ENCODE measurements at places on chromosomes 6 and 20.

GRCh38 chr6:134451529-134451928 lies 133.6 kb upstream of the SGK1 start:
- DNase-seq: no peak

DNA sequence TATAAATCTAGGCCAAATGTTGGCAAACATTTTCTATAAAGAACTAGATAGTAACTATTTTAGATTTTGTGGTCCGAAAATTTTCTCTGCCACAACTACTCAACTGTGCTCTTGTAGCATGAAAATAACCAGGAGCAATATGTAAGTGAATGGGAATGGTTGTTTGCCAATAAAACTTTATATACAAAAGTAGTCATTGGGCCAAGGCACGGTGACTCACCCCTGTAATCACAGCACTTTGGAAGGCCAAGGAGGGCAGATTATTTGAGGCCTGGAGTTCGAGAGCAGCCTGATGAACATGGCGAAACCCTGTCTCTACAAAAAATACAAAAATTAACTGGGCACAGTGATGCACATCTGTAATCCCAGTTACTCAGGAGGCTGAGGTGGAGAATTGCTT lies 617.1 kb downstream of the EPM2A start:
- no peak for DNase-seq

DNA sequence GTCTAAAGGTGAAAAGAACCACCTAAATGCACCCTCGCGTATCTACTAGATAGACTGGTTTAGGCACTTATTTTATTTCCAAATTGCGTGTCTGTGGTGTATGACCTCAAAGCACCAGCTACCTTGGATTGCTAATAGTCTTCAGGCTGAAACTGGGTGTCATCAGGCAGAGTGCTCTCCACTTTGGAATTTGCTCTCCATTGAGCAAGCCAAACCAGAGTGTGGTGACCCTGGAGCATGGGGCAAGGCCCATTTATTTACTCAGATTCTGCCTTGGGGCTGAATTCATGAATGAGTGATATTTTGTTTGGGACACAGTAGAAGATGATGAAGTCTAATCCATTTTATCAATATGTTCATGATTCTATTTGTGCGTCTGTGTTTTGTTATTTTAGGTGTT lies 812.8 kb upstream of the SLC35B3 start:
- no peak for DNase-seq

DNA sequence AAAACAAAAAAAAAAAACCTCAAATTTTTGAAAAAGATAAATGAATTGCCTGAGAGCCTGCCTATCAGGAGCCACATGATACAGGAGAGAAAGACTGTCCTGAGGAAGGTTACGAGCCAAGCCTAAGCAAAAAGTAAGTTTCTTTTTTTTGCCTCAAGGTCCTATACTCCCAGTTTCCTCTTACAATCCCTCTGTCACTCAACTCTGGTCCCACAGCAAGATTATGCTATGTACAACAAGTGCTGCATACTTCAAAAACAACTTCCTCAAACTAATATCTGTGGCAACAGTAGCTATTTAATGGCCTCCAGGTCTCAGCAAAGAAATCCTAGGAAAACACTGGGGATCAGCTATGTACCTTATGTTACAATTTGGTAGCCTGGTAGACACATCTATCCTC lies 46.8 kb downstream of the PLN start:
- DNase-seq: no peak

DNA sequence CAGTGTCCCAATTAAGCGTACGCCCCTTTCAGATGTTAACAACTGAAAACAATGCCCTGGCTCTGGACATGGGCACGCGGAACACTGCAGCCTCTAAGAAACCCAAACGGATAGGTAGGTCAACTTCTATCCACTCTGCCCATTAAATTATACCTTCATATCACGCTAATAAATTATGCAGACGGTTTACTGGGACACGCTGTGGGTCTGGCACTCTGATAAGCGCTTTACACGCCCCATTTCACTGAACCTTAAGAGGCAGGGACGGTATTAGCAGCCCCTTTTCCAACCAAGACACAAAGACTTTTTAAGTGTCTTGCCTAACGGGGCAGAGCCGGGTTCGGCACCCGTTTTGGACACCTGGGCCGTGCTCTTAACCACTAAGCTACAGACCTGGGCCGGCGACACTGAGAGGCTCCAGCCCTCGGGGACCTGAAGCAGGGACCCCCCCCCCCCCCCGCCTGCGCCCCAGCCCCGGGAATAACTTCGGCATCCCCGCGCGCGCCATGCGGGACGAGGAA lies 744 bp downstream of the STAU1 start:
- no peak for DNase-seq

DNA sequence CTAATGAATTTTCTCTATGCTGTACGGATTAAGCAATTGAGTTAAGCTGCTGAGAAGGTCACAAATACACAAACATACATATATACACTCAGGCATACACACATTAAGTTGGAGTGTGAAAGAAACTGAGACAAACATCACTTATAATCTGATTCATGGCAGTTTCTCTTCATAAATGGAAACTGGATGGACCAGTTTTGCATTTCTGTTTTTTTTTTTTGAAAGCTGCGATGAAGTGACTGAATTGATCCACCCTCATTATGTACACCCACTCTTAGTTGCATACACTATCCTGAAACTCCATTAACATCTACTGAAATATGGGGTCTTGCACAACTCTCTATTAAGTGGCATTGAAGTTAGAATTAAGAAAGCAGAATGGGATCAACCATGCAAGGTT lies 32.9 kb upstream of the TENT5A start:
- DNase-seq: no peak

- no peak for DNase-seq
Measured at GRCh38 chr6:14476793-14477531, 359.4 kb downstream of the CD83 start.

- DNase-seq: no peak
Measured at GRCh38 chr6:3294921-3295871, 36.4 kb downstream of the PSMG4 start.

DNA sequence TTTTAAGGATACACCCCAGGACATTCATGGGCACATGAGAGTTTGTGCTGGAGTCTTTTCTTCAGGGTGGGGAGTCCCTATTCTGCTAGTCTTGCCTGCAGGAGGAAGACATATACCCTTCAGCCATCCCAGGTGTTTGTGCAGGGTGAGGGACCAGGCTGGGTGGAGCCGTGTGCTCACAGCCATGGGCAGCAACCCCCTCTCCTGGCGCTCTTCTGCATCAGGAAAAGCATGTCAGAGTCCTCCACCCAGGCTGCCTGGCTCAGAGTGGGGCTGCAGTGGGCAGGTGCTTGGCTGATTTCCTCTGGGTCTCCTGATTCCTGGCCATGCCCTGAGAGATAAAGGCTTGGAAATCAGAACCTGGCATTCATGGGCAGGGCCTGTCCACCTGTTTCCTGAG lies 22.7 kb upstream of the MLN start:
- DNase-seq: no peak

DNA sequence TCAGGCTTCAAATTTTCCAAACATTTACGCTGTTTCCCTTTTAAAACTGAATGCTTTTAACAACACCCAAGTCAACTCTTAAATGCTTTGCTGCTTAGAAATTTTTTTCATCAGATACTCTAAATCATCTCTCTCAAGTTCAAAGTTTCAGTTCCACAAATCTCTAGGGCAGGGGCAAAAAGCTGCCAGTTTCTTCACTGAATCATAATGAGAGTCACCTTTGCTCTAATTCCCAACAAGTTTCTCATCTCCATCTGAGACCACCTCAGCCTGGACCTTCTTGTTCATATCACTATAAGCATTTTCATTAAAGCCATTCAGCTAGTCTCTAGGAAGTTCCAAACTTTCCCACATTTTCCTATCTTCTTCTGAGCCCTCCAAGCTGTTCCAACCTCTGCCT lies 69.1 kb downstream of the RNF217 start:
- DNase-seq: no peak

DNA sequence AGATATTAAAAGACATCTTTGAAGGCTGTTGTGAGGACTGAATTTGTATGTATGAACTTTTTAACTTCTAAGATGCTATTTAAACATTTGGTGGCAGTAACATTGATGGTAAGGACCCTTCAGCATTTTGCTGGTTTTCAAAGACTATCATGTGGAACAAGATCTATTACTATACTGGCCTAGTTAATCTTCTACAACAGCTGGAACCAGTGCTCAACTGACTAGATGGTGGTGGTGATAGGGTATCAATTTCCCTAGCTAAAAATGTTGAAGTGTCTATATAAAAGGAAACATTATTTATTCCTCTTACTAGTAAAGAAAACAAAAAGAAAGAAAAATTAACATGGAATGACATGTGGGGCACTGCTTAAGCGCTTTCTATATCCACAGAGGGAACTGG lies 195.7 kb downstream of the TASP1 start:
- no peak for DNase-seq

GRCh38 chr6:14035874-14036273 lies 81.7 kb upstream of the CD83 start:
- no peak for DNase-seq

DNA sequence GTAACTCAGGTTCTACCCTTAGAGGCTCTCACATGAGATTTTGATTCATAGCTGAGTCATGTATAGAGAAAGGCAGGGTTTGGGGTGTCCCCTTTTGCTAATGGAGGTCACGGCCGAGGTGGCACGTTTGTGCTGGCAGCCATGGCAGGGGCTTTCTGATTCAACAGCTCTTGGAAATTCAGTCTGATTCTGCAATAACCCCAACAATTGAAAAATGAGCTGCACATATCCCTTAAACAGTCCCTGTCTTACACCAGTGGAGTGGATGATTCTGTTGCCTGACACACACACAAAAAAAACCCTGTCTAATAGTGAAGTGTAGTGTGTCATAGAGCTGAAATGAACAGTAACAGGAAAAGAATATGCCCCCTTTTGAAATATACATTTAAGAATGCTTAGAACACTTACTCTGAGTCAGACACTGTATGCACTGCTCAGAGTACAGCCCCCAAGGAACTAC lies 40.4 kb upstream of the ARG1 start:
- no peak for DNase-seq

- DNase-seq: no peak
Measured at GRCh38 chr6:16639684-16640480, 121.4 kb downstream of the ATXN1 start.

DNA sequence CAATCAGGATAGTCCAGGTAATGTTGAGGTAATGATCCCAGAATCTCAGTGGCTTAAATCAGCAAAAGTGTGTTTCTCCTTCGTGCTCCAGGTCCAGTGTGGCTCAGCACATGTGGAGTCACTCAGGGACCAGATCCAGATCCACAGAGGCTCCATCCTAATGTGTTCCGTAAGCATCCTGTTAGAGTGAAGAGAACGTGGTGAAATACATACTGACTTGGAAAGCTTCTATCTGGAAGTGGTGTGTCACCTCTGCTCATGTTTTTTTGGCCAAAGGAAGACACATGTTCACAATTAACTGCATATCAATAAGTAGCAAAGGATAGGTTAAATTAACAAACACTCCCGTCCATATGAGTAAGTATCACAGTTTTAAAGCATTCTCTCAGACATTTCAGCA lies 26.8 kb upstream of the PREP start:
- no peak for DNase-seq

DNA sequence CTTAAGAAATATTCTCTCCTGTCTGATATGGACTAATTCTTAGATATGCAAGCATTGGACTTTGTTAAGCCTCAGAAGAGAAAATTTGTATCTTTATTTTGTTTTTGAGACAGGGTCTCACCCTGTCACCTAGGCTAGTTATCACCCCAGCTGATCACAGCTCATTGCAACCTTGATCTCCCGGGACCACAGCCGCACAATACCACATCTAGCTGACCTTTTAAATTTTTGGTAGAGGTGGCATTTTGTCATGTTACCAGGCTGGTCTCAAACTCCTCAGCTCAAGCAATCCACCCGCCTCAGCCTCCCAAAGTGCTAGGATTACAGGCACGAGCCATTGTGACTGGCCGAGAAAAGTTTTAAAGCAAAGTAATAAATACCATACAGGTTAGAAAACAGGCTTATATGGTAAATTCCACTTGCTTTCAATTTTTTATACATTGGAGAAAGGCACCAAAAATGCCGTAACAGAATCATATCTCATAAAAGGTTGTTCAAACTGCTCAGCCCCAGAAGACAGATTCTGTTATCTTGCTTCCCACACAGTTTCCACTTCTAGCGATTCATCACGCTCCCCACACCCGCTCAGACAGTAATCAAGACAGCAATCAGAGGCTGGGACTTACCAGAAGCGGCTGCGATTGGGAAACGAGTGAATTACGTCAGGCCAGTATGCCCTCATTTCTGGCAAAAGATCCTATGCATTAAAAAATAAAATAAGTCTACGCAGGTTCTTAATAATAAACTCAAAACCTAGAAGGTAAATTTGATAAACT lies 13.8 kb downstream of the RNASET2 start:
- DNase-seq: no peak

DNA sequence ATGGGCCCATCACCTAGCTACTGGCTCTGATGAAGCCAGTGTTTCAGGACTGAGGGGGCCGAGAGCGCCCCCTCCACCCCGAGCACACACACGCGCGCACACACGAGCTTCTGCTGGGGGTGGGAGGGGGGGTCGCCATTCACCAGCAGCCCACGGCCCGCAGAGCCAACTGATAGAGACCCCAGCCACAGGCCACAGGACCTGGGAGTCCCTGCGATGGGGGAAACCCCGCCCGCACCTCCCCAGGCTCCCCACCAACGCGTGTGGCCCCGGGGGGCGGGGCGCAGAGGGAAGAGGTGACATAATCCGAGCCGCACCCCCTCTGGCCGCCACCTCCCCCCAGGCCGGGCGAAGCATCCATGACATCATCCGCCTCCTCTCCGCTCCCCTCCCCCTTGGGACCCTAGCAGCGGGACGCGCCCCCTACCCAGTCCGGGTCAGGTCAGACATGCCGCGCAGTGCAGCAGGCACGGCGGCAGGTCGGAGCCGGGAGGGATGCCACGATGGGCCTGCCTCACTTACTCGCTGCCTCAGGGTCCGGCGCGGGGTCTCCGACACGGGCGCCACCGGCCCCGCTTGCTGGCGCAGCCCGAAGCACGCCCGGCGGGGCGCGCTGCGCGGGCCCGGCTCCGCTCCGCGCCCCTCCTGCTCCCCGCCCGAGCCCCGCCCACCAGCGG lies at the start of gene LZTS3:
TSS of gene LZTS3 (minus strand) at position 617 of the 677 bp plus-strand sequence. CDS start 6,386 bp downstream, outside the sequence.
- no peak for DNase-seq

- no peak for DNase-seq
Measured at GRCh38 chr20:43492101-43492500, 15.4 kb upstream of the L3MBTL1 start.

DNA sequence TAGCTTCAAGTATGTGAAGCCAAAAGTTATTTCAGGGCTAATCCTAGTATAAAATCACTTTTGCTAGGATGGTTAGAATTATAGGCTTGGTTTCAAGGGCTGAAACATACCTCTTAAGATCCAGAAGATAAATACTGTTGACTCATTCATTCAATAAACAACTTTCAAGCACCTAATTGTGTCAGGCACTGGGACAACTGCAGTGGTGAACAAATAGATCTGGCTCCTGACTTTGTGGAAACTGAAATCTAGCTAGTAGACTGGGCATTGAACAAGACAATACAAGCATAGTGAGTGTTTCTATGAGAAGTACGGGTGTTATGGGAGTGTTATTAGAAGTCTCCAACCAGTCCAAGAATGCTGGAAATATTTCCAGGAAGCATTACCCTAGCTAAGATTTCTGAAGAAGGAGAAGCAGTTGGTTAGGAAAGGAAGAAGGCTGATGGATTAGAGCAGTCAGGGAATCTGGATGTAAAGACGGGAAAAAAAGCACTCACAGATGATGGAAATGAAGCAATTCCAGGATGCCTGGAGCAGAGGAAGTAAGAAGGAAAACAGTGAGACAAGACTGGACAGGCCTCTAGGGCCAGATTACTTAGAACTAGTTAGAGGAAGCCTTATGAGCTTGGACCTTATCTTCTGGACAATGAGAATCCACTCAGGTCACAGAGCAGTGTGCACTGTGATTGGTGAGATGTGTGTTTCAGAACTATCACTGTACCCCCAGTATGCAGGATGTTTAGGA lies 132.6 kb upstream of the RAB32 start:
- DNase-seq: no peak
